ENCODE measurements at places on chromosomes 3 and 15.

- no peak for DNase-seq
These were observed 325.3 kb downstream of the THSD4 start for GRCh38 chr15:71440489-71441110.

GRCh38 chr3:32413845-32414521 is 22.3 kb downstream of the CMTM7 start:
- no peak for DNase-seq

GRCh38 chr3:170815340-170815739 is 54.7 kb downstream of the RPL22L1 start:
- DNase-seq: no peak

GRCh38 chr3:128402998-128403397 is 63.7 kb downstream of the DNAJB8 start:
- DNase-seq: no peak

DNA sequence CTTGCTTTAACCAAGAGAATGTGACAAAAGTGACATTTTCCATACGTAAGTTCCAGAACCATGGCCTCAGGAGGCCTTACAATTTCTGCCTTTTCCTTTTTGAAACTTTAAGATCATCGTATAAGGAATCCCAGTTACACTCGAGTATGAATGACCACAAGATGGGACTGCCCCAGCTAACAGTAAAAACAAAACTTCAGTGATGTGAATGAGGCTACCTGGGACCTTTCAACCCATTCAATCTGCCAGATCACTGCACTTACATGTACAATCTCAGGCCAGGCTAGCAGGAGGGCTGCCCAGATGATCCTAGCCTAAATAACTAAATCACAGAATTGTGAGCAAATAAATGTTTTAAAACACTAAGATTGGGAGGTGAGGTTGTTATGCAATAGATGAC is 328.8 kb downstream of the CNTN6 start:
- DNase-seq: no peak

DNA sequence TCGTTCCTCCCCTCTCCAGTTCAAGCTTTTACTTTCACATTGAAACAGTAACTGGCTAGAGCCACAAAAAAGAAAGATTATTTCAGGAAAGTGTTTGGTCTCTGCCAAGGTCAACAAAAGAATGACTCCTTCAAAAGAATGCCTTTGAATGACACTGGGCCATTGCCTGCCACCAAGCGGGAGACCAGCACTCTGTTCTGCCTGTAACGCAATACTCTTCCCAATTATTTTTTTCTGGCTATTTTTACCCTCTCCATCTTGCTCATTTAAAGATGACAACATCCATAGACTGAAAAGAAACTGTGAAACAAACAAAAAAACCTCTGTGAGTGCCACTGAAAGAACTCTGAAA is 37.3 kb downstream of the EHHADH start:
- no peak for DNase-seq

GRCh38 chr3:16533928-16534574 is 20.6 kb upstream of the RFTN1 start:
- no peak for DNase-seq

- peak; percentile 75 for DNase-seq
These were observed 694 bp downstream of the ABTB1 start for GRCh38 chr3:127673191-127674100.

DNA sequence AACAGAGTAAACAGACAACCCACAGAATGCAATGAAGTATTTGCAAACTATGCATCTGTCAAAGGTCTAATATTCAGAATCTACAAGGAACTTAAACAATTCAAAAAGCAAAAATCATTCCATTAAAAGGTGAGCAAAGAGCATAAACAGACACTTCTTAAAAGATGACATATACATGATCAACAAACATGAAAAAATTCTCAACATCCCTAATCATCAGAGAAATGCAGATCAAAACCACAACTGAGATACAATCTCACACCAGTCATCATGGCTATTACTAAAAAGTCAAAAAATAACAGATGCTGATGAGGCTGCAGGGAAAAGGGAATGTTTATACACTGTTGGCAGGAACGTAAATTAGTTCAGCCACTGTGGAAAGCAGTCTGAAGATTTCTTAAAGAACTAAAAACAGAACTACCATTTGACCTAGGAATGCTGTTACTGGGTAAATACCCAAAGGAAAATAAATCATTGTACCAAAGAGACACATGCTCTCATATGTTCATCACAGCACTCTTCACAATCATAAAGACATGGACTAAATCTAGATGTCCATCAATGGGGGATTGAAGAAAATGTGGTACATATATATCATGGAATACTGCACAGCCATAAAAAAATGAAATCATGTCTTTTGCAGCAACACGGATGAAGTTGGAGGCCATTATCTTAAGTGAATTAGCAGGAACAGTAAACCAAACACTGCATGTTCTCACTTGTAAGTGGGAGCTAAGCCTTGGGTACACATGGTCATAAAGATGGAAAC is 393.3 kb upstream of the CBLB start:
- DNase-seq: no peak

DNA sequence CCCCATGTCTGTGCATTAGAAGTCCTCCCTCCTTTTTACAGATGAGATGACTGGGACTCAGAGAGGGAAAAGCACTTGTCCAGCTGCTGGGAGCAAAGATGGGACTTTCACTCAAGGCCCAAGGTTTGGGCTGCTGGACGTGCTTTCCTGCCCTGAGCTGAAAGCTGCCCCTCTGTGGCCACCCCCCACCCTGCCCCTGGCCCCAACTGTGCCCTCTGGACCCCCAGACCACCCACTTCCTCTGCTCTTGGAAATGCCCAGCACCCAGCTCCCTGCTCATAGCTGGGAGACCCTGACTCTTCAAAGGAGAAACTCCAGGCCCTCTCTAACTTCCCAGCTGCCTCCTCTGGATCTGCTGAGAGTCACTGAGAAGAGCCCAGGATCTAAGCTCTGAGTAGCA is 20.7 kb downstream of the GRIP2 start:
- DNase-seq: peak; percentile 35

DNA sequence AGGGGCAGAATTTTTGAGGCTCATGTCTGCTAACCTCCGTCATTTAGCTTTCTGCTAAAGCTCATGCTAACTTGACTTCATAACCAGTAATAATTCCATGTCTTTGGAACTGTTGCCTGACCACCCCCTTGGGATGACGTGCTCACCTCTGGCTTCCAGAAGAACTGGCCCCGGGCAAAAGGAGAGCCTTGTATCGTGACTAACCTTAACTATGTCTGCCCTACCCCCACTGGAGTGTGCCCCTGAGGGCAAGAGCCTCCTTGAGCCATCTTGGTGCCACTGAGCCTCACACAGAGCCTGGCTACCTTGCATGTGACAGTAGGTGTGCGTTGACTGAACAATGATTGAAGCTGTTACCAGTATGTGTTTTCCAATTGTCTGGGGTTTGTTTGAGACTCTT is 4.7 kb downstream of the LRRK1 start:
- no peak for DNase-seq

- no peak for DNase-seq
These were observed 14.6 kb upstream of the DUSP7 start for GRCh38 chr3:52070724-52071621.

DNA sequence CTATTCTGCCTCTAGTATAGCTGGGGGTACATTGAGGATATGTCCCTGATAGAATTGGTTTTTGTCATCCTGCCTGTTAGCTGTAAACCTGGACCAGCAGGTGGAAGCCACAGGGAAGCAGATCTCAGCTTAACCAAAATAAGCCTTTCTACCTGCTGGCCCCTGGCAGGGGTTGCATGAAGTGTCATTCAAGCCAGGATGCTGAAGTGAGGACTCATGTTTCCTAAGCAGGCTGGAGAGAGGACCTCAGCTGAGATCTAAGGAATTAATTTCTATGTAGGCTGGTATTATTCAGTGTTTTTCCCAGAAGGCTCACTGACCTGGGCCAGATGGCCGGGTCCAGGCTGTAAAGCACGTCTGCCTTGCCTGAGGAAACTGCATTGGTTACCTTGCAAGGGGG is 128.9 kb downstream of the MEGF11 start:
- DNase-seq: no peak

GRCh38 chr3:115208066-115208750 is 61.1 kb upstream of the ZBTB20 start:
- DNase-seq: no peak

DNA sequence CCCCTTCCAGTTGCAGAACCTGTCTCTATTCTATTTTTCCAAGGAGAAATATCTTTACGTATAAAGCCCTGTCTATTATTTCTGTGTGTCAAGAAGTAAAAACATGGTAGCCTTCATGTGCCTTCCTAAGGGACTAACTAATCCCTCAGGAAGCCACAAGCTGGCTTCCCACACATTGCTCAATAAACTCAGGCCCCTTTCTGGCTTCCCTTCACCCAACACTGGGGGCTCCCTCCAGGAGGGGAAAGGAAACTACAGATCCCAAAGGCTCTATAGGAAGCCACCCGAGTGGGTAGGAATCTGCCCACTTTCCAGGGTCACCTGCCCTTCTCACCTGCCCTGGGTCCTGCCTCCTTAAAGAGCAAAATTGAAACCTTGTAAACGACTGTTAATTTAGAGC is 4.6 kb downstream of the TLE3 start:
- DNase-seq: no peak

GRCh38 chr3:168024537-168024941 is 71.2 kb downstream of the GOLIM4 start:
- DNase-seq: no peak

DNA sequence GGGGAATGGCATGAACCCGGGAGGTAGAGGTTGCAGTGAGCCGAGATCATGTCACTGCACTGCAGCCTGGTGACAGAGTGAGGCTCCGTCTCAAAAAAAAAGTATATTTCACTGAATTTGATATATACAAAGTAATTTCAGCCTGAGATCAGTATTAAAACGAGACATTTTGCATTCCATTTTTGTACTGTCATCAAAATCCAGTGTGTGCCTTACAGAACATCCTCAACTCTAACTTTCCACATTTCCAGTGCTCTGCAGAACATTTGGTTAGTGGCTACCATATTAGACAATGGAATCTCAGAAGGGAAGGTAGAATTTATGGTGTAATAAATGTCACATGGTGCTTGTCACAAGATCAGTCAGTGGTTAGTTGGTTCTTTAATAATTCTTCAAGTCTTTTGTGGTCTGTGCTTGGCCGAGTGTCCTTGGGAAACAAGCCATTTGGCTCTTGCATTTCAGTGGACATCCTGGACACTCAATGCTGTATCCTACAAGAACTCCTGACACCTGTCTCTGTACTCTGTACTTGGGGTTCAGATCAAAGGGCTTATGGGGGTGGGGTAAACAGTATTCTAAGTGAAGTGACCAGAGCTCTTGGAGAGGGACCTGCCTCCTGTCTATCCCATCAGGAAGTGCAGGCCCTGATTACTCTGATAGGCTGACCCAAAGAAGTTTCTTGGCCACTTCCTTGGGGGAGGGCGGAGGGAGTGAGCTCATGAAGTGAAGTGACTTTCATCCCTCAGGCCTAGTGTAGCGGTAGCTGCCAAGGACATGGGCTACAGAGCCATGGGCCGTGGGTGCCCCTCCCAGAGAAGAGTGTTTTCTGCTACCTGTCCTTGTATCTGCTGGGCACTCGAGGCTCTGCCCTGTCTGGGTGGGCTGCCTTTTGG is 3.7 kb downstream of the ACVR2B start:
- DNase-seq: no peak

DNA sequence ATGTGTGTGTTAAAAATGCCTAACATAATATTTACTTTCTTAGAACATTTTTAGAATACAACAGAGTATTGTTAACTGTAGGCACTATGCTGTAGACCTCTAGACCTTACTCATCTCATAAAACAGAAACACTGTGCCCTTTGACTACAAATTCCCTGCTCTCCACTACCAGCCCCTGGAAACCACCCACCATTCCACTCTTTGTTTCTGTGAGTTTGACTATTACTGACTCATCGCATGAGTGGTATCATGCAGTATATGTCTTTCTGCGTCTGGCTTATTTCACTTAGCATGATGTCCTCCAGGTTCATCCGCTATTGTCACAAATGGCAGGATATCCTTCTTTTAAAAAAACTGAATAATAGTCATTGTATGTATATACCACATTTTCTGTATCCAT is 216.7 kb upstream of the CFAP20DC start:
- no peak for DNase-seq

DNA sequence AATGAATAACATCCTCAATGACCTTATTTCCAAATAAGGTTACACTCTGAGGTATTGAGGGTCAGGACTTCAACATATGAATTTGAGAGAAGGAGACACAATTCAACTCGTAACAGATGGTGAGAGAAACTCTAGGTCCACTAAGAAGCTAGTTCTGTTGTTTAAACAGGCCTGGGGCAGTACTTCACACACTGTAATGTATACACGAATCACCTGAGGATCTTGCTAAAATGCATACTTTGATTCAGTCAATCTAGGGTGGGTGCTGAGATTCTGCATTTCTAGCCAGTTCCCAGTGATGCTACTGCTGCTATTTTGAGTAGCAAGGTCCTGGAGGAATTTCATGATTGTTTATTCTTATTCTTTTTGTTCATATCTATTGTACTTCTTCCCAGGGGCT is 186.8 kb downstream of the SATB1 start:
- DNase-seq: no peak

DNA sequence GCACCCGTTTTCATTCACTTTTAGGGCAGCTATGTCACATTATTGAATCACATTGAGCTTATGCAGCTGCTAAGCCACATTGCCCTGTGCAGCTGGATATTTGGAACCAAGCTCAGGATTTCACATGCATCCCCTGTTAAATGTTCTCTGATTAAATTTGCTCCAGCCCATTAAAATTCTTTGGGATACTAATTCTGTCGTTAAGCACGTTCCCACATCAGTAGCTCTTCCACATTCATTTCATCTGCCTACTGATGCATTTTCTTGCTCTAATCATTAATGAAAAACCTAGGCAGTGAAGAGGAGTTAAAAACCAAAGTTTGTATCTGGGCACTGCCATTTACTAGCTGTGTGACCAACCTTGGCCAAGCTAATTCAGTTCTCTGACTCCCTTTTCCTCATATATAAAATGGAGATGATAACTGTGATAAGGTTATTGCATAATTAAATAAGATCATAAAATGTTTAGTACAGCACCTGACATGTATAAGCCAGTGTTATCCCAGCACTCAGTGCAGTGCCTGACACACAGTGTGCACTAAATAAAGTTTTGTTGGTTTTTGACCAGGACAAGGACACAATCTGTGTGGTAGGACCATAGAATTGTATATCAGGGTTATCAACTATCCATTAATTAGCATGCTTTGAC is 222.2 kb upstream of the ATP11B start:
- DNase-seq: no peak

- no peak for DNase-seq
These were observed 300.5 kb downstream of the RAP2B start for GRCh38 chr3:153462545-153462944.

- no peak for DNase-seq
These were observed 80.6 kb downstream of the MYO9A start for GRCh38 chr15:72037321-72037720.

DNA sequence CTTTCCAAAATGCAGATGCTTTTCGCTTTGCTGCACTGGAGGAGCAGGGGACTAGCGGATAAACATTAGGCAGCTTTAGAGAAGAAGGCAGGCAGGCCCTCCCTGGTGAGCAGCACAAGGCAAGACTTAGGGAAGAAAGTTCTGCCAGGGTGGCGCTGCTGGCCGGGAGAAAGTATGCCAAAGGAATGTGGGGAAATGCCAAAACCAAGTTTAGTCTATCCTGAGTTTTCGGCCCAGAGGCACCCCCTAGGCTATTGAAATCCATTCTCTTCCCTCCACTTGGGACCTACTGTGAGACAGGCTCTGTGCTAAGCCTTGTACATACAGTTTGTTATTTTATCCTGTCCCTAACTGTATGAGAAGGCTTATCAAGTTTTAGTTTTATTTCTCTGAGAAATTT is 9.2 kb downstream of the SHC4 start:
- DNase-seq: no peak
